ENCODE measurements at places on chromosomes 11 and 22.
A peak's percentile ranks its signal among the peaks of the same experiment; 100 is the strongest.

- no peaks in the 10 kb centered on the region for H3K36me3 ChIP-seq
- DNase-seq, result no peak
- no peak overlapping the region for H3K4me3 ChIP-seq
- no peaks in the 10 kb centered on the region for H3K4me1 ChIP-seq
- no peak overlapping the region for H3K27ac ChIP-seq
- H3K27me3 ChIP-seq, result no peaks in the 10 kb centered on the region
Measured at GRCh38 chr11:12979928-12980689, 29.0 kb upstream of the RASSF10 start.

- no peaks in the 10 kb centered on the region for H3K36me3 ChIP-seq
- H3K27me3 ChIP-seq, result no peaks in the 10 kb centered on the region
- H3K27ac ChIP-seq, result no peak overlapping the region
Measured at GRCh38 chr11:58864335-58864734, 19.8 kb upstream of the GLYATL2 start.

DNA sequence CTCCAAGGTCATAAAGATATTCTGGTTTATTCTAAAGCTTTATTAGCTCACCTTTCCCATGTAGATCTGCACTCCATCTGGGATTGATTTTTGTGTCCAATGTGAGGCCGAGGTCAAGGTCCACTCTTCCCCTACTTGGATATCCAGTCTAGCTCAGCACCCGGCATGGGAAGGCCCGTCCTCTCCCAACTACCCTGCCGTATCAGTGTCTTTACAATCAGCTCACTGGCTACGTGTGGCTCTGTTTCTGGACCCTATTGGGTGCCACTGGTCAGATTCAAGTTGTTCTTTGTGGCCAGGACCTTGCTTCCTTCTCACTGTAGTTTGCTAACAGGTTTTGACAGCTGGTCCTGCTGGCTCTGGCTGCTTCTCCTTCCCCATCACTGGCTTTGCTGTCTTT, 30.9 kb downstream of the KCNQ1OT1 start:
- no peak overlapping the region for H3K4me3 ChIP-seq
- no peaks in the 10 kb centered on the region for H3K27me3 ChIP-seq
- H3K36me3 ChIP-seq, result peaks cover 13% of the 10 kb centered on the region
- no peaks in the 10 kb centered on the region for H3K4me1 ChIP-seq
- DNase-seq, result no peak

DNA sequence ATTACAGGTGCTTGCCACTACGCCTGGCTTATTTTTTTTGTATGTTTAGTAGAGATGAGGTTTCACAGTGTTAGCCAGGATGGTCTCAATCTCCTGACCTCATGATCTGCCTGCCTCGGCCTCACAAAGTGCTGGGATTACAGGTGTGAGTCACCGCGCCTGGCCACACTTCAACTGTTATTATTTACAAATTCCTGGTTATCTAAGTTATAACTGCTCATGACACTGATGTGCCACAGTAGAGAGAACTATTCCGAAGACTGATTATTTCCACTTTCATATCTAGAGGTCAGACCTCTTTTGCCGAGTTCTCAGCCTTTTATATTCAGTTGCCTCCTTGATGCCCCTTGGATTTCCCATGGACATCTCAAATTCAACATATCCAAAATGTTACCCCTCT, 3.9 kb upstream of the NUP160 start:
- DNase-seq, result no peak
- H3K27ac ChIP-seq, result no peak overlapping the region
- H3K4me3 ChIP-seq, result no peak overlapping the region
- H3K36me3 ChIP-seq, result no peaks in the 10 kb centered on the region

- peak overlapping the region; percentile 68 for H3K27ac ChIP-seq
- no peaks in the 10 kb centered on the region for H3K27me3 ChIP-seq
- peaks cover 4% of the 10 kb centered on the region for H3K4me1 ChIP-seq
- no peak for DNase-seq
- no peak overlapping the region for H3K4me3 ChIP-seq
- H3K36me3 ChIP-seq, result no peaks in the 10 kb centered on the region
Measured at GRCh38 chr11:104076455-104076854, 40.0 kb downstream of the DDI1 start.

All from esophagus squamous epithelium (tissue), 5 donors.